ENCODE measurements at places on chromosomes 11 and 22.

GRCh38 chr22:38243007-38243765 is 29.6 kb downstream of the TMEM184B start:
- no peak for DNase-seq

DNA sequence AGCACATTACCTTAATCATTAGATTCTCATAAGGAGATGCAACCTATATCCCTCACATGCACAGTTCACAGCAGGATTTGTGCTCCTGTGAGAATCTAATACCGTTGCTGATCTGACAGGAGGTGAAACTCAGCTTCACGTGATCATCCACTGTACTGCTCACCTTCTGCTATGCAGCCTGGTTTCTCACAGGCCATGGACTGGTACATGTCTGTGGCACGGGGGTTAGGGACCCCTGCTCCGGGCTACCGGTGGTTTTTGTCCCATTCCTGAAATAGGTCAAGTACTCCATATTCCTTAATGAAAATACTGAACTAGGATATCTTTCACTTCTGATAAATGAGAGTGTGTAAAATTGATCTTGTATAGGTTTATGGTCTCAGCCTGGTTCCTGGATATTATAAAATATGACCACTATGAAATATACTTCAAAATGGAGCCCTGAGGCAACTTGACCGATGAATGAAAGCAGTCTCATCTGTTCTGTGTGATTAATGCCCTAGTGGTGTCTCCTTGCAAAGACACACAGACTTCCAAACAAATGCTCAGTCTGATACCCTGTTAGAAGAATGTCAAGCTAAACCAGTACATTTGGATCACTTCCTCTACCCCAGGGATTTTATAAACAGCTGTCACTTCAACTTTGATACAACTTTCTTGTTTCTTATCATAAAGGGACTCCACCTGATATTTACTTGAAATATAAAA is 492.9 kb upstream of the ANO3 start:
- no peak for DNase-seq

- no peak for DNase-seq
Measured at GRCh38 chr11:6855971-6856541, 6.8 kb upstream of the OR10A2 start.

GRCh38 chr11:124618863-124619262 is 3.8 kb upstream of the TBRG1 start:
- DNase-seq, result no peak

- DNase-seq, result no peak
Measured at GRCh38 chr11:44602891-44603310, 37.4 kb downstream of the CD82 start.

GRCh38 chr11:128522055-128522942 is 65.1 kb downstream of the ETS1 start:
- DNase-seq, result peak; percentile 84

- no peak for DNase-seq
Measured at GRCh38 chr11:12629601-12630313, 44.5 kb upstream of the TEAD1 start.

- peak; percentile 70 for DNase-seq
Measured at GRCh38 chr11:2725368-2726300, 25.8 kb upstream of the KCNQ1OT1 start.

DNA sequence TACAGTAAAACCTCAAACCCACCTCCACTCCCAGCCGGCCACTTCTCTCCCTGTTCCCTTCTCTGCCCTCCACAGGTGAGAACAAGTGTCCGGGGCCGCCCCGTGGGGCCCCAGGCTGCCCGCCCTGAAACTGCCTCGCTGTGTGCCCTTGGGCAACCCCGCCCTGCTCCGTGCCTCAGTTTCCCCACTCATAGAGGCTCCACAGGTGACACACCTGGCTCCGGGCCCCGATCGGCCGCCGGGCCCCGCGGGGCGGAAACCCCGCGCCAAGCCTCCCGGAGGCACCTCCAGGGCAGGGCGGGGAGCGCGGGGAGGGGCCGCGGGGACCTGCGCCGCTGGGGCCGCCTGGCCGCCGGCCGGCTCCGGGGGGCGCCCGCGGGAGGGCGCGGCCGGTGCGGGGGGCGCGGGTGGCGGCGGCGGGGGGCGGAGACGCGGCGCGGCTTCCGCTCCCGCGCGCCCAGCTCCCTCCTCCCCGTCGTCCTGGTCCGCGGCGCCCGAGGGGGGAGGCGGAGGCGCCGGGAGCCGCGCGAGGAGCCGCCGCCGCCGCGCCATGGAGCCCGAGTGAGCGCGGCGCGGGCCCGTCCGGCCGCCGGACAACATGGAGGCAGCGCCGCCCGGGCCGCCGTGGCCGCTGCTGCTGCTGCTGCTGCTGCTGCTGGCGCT is at the start of gene LRP5:
Gene LRP5 (plus strand): TSS at position 475 of the 663 bp plus-strand sequence. CDS start 124 bp downstream, at position 599.
- DNase-seq, result no peak

GRCh38 chr22:37162221-37163095 is 12.7 kb upstream of the IL2RB start:
- DNase-seq, result no peak

- no peak for DNase-seq
Measured at GRCh38 chr11:373716-374551, 4.6 kb downstream of the B4GALNT4 start.

DNA sequence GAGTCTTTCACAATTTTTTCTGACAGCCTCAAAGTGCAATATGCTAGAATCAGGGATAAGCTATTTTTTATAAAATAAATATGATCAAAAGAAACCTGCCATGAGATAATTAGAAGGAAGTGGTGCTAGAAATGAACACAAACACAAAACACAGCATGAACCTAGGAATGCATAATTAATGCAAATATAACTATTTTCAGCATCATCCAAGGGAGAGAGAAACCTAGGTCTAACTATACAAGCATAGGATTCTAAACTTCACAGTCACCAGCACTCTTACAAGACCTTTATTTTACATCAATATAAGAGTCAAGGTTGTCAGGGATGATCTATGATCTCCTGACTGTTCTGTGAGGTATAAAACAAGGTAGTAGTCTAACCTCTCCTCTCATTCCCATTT is 29.2 kb downstream of the TTC28 start:
- no peak for DNase-seq

- DNase-seq, result no peak
Measured at GRCh38 chr11:15118431-15118830, 3.7 kb downstream of the INSC start.

DNA sequence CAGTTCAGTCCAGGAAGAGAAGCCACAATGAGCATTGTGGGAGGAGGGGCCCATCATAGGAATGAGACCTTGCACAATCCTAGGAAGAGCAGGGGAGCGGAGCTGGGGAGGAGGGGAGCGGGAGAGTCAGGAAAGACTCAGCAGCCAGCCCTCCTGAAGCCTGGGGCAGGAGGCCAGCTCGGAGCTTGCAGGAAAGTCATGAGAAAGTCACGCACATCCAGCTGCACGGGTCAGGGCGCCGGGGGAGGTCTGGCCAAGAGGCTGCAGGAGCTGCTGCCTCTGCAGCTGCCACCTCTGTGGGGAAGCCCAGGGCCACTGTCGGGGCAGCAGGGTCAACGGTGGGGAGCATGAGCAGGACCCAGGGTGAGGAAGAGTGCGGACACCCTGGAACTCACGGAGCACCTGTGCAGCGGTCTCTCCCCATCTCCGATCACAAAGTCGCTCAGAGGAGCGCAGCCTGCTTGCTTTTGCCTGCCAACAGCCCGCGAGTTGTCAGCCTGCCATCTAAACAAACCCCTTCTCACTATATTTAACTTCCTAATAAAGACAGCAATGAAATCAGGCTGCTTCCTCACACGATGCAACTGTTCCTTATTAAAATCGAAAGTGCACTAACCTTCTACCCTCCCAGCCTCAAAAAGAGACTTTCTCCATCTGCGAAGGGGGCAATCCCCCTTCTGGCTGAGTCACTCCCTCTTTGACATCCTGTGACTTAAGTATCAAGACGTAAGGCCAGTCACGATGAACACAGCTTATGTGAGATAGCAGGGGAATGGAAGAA is 52.9 kb upstream of the RTL6 start:
- DNase-seq, result no peak

GRCh38 chr11:38345286-38345685 is 1747.2 kb upstream of the RAG2 start:
- no peak for DNase-seq

- no peak for DNase-seq
Measured at GRCh38 chr11:67366546-67366945, 6.9 kb downstream of the CLCF1 start.

DNA sequence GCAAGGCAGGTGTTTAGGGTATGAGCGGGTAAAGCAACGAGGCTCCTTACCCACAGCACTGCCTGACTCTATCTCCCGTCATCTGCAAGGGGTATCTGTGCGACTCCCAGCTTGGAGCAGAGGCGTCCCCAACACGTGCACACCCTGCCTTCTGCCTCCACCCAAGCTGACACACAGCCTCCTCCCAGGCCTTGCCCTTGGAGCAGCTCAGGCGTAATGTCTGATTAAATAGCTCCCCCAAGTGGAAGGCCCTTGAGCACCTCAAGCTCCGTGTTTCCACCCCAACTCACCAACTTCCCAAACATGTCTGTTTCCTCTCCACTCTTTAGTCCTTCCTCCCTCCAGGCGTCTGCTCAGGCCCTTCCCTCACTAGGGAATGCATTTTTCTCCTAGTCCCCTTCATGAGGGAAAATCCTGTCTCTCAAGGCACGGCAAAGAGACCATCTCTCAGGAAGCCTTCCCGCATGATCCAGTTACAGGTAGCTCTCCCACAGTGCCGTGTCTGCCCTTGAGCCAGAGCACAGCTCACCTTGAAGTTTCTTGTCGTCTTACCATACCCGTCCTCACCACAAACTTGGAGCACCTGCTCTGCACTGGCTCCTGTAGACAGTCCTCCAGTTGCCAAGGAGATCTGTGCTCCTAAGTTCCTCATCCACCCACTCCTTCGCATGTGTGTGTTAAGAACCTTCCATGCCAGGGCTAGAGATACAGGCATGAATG is 15.8 kb downstream of the CYB5R2 start:
- DNase-seq, result peak; percentile 54

DNA sequence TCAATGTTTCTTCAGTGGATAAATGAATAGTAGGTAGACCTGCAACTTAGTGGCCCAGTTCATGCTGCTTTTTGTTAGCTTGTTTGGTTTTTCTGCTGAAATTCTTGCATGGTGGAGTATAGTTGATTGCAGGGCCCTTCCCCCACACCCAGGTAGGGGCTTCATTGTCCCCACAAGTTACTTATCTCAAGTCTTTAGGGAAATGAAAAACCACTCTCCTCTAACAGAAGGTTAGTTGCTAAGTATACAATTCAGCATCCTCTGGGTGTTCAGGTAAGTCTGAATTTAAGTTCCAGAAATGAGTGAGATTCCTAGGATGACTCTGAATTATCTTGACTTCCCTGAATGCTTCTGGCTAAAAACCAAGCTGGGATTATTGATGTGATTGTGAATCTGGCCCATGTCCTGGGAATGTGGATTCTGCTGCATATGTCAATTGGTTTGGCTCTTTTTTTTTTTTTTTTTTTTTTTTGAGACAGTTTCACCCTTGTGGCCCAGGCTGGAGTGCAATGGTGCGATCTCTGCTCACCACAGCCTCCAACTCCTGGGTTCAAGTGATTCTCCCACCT is 40.3 kb downstream of the BCL2L13 start:
- DNase-seq, result no peak

DNA sequence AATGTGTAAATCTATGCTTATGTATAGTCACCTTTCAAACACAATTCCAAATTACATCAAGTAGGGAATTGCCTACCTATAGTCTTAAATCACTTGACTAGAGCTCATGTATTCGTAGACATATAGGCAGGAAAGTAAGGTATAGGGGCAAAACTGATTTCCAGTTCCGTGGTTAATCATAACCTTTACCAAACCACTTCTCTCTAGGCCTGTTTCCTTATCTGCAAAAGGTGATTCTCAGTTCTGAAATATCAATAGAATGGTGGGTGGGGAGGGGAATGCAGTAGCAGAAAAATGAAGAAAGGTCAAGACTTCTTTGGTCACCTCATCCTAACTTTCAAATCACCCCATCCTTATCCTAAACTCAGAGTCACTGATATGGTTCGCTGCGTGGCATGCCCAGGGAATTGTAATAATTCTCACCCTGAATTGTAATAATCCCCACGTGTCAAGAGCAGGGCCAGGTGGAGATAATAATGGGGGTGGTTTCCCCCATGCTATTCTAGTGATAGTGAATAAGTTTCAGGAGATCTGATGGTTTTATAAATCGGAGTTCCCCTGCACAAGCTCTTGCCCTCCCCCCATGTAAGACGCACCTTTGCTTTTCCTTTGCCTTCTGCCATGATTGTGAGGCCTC is 1.9 kb upstream of the ANO5 start:
- DNase-seq, result no peak

GRCh38 chr11:30735946-30736345 is 149.8 kb upstream of the MPPED2 start:
- no peak for DNase-seq

GRCh38 chr11:131658414-131658813 is 288.0 kb downstream of the NTM start:
- DNase-seq, result no peak

- no peak for DNase-seq
Measured at GRCh38 chr11:20134991-20135736, 25.1 kb downstream of the DBX1 start.

DNA sequence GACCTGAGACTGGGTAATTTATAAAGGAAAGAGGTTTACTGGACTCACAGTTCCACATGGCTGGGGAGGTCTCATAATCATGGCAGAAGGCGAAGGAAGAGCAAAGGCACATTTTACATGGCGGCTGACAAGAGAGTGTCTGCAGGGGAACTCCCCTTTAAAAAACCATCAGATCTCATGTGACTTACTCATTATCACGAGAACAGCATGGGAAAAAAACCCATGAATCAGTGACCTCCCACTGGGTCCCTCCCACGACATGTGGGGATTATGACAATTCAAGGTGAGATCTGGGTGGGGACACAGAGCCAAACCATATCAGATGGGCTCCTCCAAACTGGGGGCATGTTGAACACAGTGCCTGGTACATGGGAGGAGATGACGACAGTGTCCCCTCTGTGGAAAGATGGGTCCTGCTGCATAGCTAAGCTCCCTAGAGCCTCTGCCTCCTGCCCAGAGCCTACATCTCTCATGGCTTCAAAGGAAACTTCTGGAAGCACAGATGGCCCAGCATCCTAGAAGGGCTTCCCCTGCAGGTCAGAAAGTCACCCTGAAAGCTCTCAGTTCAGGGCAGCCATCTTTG is 46.1 kb downstream of the MYEOV start:
- DNase-seq, result no peak

DNA sequence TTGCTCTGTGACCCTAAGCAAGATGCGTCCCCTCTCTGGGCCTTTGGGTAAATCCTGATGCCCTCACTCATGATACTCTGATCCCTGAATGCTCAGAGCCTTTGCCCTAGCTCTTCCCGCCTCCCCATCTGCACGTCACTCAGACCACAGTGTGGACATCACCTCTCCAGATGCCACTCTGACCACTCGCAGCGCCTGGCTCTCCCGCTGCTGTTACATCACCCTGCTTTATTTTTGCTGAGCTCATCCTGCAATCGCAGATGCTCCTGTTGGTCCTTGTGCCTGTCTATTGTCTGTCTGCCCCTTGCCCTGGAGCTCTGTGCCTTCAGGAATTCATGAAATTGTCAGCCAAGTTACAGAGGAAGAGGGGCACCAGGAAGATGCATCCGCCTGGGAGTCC is 5.5 kb downstream of the OSM start:
- no peak for DNase-seq

- no peak for DNase-seq
Measured at GRCh38 chr22:36822581-36822980, 5.7 kb upstream of the PVALB start.

Data from right renal pelvis (tissue), 4 donors.